ENCODE measurements at places on chromosomes 3 and 15.

DNA sequence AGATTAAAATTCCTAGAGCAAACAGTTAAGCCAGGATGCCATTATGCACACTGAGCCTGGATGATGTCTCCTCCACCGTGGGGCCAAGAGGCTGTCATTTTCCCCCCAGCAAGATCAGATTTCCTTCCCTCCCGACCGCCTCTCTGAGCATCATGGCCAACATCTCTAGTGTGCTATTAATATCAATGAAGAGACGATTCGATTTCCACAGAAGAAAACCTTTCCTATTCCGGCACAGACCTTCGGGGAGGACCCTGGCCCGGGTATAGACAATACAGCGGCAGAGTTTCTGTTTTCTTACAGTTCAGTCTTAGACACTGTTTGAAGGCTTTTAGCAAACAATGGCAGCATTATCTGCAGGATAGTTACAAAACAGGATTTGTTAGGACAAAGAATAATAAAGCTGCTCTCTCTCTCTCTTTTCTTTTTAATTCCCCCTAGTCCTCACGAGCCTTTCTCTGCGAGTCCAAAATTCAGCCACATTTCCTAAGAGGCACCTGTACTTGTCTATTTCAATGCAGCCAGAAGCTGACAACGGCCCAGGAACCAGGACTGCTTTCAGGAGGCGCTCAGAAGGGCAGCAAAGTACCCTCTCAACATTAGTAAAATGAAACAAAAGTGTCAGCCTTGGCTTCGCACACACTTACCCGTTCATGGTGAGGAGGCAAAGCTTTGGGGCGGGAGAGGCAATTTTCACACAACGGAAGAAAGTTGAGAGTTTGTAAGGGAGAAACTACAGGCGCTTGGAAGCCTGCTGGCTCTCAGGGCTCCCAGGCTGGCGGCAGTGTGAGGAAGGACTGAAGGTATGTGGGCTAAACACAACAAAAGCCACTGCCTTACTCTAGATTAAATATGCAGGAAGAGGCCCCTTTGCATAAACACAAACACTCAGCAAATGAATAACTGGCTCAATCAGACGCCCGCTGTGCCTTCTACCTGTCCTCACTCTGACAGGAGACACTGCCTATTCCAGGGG lies 278.0 kb downstream of the FOXP1 start:
- DNase-seq, result no peak

- no peak for DNase-seq
These were observed 315.0 kb upstream of the NR2E3 start for GRCh38 chr15:71495398-71495780.

DNA sequence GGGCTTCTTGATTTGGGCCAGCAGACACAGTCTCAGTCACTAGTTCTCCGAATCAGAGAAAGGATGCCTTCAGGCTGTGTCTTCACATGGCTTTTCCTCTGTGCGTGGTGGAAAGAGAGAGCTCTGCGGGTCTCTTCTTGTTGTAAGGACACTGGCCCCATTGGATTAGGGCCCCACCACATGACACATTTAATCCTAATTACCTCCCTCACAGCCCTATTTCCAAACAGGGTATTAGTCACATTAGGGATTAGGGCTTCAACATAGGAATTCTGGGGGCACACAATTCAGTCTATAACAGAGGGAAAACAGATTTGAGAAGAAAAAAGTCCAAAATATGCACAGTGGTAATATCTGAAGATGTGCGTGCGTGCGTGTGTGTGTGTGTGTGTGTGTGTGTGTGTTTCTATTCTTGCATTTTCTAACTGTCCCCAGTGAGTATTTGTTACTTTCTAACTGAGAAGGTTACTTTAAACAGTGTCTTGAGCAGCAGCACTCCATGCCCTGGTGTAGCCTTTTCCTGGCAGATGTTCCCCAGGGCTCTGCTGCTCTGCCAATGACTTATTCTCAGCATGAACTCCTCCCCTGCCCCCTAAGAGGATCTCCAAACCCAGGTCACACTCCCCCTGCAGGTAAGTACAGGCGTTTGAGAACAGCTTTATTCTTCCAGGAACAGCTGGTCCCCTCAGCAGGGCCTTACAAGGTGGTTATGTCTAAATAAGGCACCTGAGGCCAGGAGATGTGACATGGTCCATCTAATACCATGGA lies 72.9 kb downstream of the RPL39L start:
- DNase-seq, result no peak

DNA sequence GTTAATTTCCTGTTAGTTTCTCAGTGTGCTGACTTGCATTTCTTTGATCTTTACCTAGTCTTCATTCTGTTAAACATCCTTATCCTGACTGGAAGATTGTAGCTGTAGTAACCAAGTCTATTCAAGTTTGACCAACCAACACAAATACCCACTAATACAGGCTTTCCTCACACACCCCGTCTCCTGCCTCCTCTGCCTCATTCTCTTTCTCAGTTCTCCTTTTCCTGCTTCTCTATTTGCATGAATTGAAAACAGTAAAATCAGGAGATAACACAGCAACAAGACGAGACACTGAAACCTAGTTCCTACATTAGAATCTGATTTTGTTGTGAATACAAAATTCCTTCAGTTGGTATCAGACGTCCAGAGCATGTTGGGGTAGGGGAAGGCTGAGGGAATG lies 116.9 kb upstream of the ARPP21 start:
- no peak for DNase-seq

GRCh38 chr15:67745073-67746006 lies 80.0 kb upstream of the SKOR1 start:
- no peak for DNase-seq

GRCh38 chr15:31440754-31441311 lies 114.2 kb downstream of the KLF13 start:
- peak; percentile 22 for DNase-seq

DNA sequence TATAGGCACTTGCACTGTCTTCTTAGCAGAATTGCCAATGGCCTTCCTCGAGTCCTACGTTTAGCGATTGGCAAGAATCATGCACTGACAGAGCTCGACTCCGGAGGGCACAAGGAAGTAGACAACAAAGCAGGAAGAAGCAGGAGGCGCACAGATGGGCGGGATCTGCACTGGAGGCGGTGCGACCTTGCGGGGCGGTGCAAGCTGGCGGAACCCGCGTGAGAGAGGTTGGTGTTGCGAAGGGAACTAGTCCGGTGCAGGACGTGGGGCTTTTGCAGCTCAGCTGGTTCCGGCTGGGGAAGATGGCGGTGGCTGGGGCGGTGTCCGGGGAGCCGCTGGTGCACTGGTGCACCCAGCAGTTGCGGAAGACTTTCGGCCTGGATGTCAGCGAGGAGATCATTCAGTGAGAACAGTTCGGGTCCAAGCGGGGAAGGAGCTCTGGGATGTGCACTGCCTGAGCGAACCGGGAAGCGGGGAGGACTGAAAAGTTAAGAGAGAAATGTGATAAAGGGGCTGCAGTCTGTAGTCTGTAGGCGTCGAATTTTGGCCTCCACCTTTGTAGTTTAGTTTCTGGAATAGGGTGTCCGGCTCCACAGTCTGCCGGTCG lies at the start of gene TRIP4:
TSS of gene TRIP4 (plus strand) at position 275 of the 607 bp plus-strand sequence. CDS start at position 303, 28 bp downstream.
- peak; percentile 91 for DNase-seq

GRCh38 chr3:185759512-185759911 lies 65.3 kb downstream of the IGF2BP2 start:
- no peak for DNase-seq

DNA sequence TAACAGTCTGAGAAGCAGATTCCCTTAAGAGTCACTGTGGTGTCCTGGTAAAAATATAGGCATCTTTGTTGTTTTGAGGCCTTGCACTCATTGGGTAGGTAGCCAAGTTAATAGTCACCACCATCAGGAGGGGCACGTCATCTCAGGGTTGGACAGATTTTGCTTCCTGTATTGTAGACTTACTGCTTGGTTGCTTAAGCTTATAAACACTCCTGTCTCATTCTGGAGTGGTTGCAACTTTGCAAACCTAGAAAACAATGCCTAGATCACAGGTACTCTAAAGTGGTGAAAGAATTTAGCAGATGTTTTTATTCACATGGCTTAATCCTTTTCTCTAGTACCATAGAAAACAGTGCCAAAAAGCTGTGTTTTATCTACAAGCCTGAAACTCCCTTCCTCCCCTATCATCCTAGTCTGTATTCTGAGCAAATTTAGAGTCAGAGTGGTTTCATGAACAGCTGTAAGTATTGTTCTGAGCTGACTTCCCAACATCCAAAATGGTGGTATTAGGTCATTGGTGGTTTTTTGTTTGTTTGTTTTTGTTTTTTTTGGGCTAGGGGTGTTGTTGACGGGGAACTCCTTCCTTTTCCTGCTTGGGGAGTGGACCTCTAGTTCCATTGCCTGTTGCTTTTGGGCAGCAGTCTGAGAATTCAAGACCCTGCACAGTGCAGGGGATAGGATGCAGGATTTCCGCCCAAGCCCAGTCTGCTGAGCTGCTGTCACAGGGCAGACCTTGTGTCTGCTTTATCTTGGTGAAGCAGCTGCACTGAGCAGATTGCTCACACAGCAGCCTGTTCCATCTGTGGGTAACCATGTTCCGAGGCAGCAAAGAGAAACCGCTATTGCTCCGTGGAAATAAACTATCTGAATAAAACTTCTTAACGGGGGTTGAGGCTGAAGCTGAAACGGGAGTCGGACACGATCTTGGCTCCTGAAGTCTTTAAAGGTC lies 202.0 kb downstream of the AKAP13 start:
- DNase-seq, result no peak

- DNase-seq, result no peak
These were observed 510.3 kb downstream of the ZIC1 start for GRCh38 chr3:147919496-147919895.

GRCh38 chr3:192563417-192563816 lies 163.9 kb downstream of the FGF12 start:
- no peak for DNase-seq

DNA sequence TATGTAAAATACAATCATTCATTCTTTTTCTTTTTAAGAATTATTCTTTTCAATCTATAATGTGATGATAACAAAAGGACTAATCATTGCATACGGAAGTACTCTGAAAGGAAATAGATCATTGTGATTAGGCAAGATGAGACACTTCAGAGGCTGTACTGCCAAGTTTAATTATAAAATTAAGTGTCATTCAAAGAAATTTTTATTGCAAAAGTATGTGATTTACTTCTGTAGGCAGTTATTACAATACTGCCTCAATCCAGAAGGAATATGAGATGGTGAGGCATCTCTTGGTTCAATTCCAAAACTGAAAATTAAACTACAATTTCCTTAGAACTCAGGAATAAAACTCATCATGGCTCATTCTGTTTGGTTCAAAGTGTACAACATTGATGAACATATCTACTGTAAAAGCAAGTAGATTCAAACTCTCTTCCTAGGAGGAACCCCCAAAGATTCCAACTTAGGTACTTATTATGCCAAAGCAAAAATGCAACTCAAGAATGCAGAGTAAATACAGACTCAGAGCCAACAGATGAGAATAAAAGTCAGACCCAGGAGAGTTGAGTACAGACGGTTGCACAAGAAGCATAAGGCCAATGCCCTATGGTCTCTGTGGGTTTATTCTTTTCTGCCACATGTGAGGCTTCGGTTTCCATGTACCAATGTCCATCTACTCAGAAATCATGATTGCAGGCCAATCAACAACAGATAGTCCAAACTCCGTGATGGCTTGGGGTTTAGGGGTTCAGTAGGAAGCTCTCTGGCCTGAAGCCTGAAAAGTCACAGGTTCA lies 118.5 kb upstream of the WNT5A start:
- DNase-seq, result no peak

GRCh38 chr3:195549931-195550519 lies 6.9 kb upstream of the PPP1R2 start:
- DNase-seq, result no peak

DNA sequence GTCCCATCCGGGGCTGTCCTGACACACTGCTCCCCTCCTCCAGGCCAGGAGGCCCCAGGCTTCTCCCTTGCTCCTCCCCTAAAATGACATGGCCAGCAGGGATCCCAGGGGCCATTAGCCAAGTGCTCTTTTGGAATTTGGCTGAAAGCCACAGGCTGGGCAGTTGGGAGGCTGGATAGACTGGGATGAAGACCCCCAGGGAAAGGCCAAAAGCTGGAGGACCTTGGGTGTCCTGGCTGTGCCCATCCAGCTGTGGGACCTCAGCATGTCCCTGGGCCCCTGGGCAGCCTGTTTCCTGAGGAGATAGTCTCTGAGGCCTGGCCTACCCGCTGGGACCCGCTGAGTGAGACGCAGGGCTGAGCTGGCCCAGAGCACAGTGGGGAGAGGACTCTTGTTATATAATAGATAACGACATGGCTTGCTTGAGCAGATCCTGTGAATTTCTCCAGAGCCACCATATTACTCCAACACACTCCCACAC lies 5.7 kb upstream of the PDE8A start:
- no peak for DNase-seq

- no peak for DNase-seq
These were observed 90.8 kb upstream of the PFN2 start for GRCh38 chr3:150061288-150062024.
